Stomach (tissue), 19 donors: ENCODE measurements at places on chromosomes 13 and 19. TPM values are rescaled to one million over a fixed set of nuclear protein-coding genes. Genes with fewer than 3 reads are reported as not detected.

GRCh38 chr19:18932216-18932841 lies 8.7 kb downstream of the HOMER3 start:
- DNase-seq, result peak; percentile 82
- peaks cover 42% of the 10 kb centered on the region for H3K36me3 ChIP-seq
- peak overlapping the region; percentile 33 for H3K4me3 ChIP-seq
- no peak overlapping the region for H3K27ac ChIP-seq

DNA sequence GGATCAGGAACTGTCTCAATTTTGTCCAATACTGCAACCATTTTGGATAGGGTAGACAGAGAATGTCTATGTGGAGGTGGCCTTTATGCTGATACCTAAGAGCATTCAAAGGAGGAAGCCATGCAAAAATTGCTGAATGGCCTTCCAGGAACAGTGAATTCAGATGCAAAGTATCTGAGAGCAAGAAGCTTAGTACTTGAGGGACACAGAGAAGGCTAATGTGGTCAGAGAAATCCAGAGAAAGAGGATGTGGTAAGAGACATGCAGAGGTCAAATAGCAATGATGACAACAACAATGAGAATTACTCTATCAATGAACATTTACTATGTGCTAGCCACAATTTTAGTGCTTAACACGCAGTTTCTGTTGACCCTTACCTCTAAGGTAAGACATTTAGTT lies 785.6 kb upstream of the KLHL1 start:
- H3K4me3 ChIP-seq, result no peak overlapping the region
- no peaks in the 10 kb centered on the region for H3K36me3 ChIP-seq
- H3K27ac ChIP-seq, result no peak overlapping the region

DNA sequence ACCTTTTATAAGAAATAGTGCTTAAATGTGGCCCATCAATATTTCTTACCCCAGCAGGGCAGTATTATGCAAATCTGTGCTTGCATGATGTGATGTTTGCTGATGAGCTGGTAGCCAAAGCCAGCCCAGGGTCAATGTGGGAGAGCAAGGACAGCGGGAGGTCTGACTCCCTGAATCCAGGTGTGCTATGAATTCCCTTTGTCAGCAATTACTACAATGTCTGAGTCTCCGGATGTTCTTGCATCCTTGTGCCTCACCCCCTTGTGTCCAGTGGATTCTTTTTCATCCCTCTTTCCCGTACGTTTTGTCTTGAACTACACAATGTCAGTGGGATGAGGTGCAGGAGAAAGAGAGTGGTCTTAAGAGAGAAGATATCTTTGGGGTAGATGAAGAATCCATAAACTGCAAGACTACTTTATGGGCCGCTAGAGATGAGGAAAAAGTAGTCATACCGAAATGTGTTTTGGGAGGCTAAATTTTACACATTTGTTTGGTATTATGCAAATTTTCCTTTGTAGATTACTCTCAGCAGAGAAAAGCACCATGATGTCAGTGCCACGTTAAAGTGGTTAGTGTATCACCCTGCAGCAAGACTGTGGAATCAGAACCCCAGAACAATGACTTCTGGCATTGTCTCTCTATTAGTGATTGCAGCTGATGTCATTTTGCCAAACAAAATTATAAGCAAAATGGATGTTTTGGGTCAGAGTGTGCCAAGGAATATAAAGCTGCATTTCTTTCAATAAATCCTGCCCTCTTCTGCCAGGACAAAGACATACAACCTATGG lies 53.5 kb upstream of the TSHZ3 start:
- H3K4me3 ChIP-seq, result no peak overlapping the region
- no peak for DNase-seq
- no peaks in the 10 kb centered on the region for H3K27me3 ChIP-seq

DNA sequence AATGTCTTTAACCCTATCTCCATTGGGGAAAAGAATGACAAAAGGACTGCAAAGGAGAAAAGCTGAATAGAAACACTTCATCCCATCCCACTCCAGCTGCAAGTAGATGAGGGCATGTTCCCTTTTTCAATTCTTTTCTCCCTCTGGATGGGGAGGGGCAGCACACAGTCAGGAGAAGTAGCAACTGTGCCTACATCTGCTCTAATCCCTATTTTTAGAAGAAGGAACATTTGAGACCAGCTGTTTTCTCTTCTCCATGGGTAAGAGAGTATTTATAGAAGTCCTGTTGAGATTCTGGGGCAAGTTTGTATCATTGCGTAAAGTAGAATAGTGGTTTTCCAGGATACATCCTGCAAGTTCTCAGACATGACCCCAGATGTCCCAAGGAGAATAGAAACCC lies 9.3 kb upstream of the GTF3A start:
- H3K36me3 ChIP-seq, result no peaks in the 10 kb centered on the region
- no peak overlapping the region for H3K4me3 ChIP-seq
- no peak for DNase-seq

- no peaks in the 10 kb centered on the region for H3K36me3 ChIP-seq
- no peaks in the 10 kb centered on the region for H3K4me1 ChIP-seq
- H3K27me3 ChIP-seq, result no peaks in the 10 kb centered on the region
- no peak for DNase-seq
- H3K27ac ChIP-seq, result no peak overlapping the region
- no peak overlapping the region for H3K4me3 ChIP-seq
Measured at GRCh38 chr13:40252241-40252640, 414.2 kb downstream of the FOXO1 start.

GRCh38 chr19:12880551-12881171 lies 588 bp downstream of the DNASE2 start:
- H3K36me3 ChIP-seq, result peaks cover 32% of the 10 kb centered on the region
- DNase-seq, result peak; percentile 58
- H3K4me1 ChIP-seq, result peaks cover 43% of the 10 kb centered on the region

- no peaks in the 10 kb centered on the region for H3K27me3 ChIP-seq
- no peak for DNase-seq
- H3K4me3 ChIP-seq, result no peak overlapping the region
Measured at GRCh38 chr13:57787058-57787791, 155.7 kb downstream of the PCDH17 start.

DNA sequence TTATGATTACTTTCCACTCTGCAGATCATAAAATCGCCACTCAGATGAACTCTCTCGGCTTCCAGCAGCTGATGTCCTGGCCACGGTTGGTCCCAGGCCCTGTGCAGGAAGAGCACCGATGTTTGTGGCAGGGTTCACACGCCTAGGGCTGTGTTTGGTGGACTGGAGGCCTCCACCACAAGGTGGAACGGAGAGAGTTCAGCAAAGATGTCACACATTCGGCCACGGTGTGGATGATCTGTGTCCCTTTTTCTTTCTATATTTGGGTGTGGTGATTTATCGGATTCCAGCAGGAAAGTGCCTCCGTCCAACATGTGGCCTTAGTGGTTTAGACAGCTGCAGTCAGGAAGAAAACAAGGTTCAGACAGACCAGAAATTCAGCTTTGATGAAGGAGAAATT lies 521 bp upstream of the SHISA2 start:
- H3K4me1 ChIP-seq, result peaks cover 24% of the 10 kb centered on the region
- peak overlapping the region; percentile 52 for H3K4me3 ChIP-seq
- DNase-seq, result no peak
- peaks cover 66% of the 10 kb centered on the region for H3K27me3 ChIP-seq

DNA sequence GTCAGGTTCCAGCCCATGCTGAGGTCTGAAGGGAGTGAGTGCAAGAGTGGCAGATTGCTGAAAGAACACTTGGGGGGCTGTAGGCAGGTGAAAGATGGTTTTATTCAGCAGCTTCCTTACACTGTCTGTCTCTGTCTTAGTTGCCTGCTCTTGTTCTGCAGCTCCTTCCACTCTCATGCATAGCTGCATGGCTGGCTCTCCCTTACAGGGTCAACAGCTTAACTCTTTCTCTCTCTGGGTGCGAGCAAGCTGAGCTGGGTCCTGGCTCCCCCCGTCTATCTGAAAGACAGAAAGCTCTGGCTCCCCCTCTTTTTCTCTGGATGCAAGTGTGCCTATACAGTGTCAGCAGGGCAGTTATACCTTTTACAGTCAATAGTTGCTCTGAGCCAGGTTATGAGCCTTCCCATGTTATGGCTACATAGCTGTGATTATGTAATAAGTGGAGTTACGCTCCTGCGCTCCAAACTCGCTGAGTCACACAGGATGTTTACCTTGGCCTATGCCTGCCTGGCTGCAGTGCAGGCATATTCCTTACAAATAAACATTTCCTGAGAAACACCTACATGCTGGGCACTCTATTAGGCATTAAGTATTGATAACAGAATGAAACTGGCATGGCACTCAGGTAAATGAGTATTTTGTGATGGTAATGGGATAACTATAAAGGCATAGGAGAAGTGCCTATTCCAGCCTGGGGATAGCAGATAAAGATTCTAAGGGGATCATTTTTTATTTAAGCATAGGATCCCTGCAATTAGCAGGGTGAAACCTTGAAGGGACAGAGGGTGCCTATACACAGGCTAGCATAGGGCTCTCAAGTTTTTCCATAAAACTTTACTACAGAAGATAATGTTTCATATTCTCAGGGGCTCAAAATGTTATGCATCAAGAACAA lies 826.9 kb upstream of the PCDH9 start:
- no peaks in the 10 kb centered on the region for H3K36me3 ChIP-seq
- DNase-seq, result no peak
- no peaks in the 10 kb centered on the region for H3K27me3 ChIP-seq
- H3K4me3 ChIP-seq, result no peak overlapping the region
- no peak overlapping the region for H3K27ac ChIP-seq

DNA sequence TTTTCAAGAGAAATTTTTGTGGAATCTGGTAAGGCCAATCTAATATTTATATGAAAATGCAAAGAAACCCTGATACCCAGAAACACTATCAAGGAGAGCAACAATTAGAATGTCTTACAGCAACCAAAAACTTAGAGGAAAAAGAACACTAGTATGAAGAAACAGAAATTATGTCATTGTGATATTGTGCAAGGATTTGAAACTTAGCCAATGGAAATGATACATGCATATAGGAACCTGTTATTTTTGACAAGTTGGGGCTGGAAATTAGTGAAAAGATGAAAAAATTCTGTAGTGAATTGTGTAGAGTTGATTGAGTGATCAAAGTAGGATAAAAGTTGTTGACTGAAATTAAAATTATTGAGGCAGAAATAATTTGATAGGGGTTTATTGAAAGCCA lies 792.6 kb upstream of the SLITRK6 start:
- H3K27me3 ChIP-seq, result no peaks in the 10 kb centered on the region
- DNase-seq, result no peak
- H3K4me1 ChIP-seq, result no peaks in the 10 kb centered on the region
- no peaks in the 10 kb centered on the region for H3K36me3 ChIP-seq
- no peak overlapping the region for H3K4me3 ChIP-seq

DNA sequence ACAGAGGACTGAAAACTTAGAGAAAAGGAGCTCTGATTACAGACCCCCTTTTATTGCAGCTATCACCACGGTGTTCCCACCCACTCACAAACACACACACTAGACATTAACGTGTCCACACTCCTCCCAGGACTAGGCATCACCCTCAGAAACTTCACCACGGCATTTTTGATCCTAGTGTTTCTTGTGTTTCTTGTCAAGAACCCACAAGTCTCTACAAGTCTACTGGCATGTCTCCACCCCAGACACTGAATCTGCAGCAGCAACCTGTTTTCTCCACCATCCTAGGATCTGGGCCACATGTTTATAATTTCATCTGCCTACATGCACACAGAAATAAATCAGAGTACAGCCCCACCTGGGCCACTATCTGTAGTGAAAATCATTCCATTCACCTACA lies 4.3 kb downstream of the ZNF486 start:
- H3K4me3 ChIP-seq, result no peak overlapping the region
- H3K4me1 ChIP-seq, result peaks cover 17% of the 10 kb centered on the region
- peaks cover 19% of the 10 kb centered on the region for H3K36me3 ChIP-seq
- H3K27ac ChIP-seq, result no peak overlapping the region
- no peaks in the 10 kb centered on the region for H3K27me3 ChIP-seq

DNA sequence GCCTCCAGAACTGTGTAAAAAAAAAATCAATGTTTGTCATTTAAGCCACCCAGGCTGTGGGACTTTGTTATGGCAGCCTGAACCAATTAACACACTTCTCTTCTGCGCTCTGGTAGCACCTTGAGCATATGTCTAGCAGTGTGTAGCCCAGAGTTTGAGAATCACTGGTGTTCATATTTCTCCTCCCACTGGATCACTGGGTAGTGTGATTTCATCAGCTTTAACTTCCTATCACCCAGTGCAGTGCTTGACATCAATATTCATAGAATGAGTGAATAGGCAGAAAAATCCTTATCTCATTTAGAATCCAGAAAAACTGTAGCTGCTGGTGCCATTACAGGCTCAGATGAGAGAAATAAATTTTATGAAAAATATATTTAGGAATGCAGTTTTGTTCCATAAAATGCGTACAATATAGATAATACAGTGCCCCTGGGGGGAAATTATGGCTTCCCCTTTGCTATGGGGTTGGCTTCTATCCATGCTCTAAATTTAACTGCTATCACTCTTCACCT lies 30.7 kb upstream of the WASF3 start:
- no peak for DNase-seq
- no peaks in the 10 kb centered on the region for H3K4me1 ChIP-seq
- H3K4me3 ChIP-seq, result no peak overlapping the region
- no peaks in the 10 kb centered on the region for H3K36me3 ChIP-seq
- no peak overlapping the region for H3K27ac ChIP-seq
- H3K27me3 ChIP-seq, result no peaks in the 10 kb centered on the region

- H3K36me3 ChIP-seq, result peaks cover 28% of the 10 kb centered on the region
- no peak for DNase-seq
- H3K4me3 ChIP-seq, result no peak overlapping the region
- no peaks in the 10 kb centered on the region for H3K4me1 ChIP-seq
- no peaks in the 10 kb centered on the region for H3K27me3 ChIP-seq
- H3K27ac ChIP-seq, result no peak overlapping the region
Measured at GRCh38 chr13:28704919-28705318, 13.9 kb downstream of the SLC46A3 start.

GRCh38 chr19:18713550-18714117 lies 30.2 kb downstream of the CRTC1 start:
- H3K36me3 ChIP-seq, result peaks cover 9% of the 10 kb centered on the region
- no peak for DNase-seq
- no peak overlapping the region for H3K27ac ChIP-seq

DNA sequence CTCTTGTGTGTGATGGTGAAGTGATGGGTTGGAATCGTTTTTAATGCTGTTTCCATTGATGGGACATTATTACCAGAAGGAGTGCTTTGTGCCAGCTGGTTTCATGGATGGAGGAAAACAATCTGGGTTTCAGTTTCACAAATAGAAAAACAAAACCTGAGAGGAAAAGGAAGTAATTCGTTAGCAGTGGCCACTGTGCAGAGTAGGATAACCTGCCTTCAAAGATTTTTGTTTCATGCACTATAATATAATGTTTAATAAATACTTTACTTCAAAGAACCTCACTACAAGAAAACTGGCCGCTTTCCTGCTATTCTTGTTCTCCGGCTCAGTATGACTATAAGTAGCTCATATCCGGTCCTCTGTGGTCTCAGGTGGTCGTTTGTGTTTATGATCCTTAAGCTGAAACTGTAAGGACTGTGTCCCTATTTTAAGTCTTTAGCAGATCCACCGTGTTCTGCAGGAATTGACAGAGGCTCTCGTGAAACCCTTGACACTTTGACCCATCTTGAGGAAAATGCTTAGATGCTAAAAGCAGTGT lies 104.7 kb downstream of the GGACT start:
- no peaks in the 10 kb centered on the region for H3K36me3 ChIP-seq
- H3K4me1 ChIP-seq, result no peaks in the 10 kb centered on the region
- no peak for DNase-seq

GRCh38 chr13:43285933-43286597 lies 262.7 kb downstream of the DNAJC15 start:
- no peaks in the 10 kb centered on the region for H3K36me3 ChIP-seq
- no peak overlapping the region for H3K27ac ChIP-seq
- peak; percentile 43 for DNase-seq
- no peaks in the 10 kb centered on the region for H3K27me3 ChIP-seq

SIGLECL1 gene
- not detected for total RNA-seq

TEX101 gene
- not detected for total RNA-seq

ADM5 gene
- not detected for total RNA-seq

RDH8 gene
- not detected for total RNA-seq

ZIK1 gene
- total RNA-seq, result 0.89 TPM

POU4F1 gene
- total RNA-seq, result not detected

TICAM1 gene
- 46.9 TPM for total RNA-seq

RFX1 gene
- total RNA-seq, result 2.6 TPM

OVOL3 gene
- total RNA-seq, result not detected
